ENCODE measurements at places on chromosomes 2 and 18. TPM values are rescaled to one million over a fixed set of nuclear protein-coding genes. Genes with fewer than 3 reads are reported as not detected.

DNA sequence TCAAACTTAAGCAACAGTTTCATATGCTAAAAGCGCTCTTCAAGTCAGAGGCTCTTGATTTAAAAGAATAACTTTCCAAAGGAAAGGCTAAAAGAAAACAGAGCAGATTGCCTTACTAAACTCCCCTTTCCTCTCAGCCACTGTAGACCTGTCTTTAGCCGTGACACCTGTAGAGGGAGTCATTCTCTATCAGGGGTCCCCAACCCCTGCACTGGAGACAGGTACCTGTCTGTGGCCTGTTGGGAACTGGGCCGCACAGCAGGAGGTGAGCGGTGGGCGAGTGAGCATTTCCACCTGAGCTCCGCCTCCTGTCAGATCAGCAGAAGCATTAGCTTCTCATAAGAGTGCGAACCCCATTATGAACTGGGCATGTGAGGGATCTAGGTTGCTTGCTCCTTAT is 9.6 kb downstream of the SLC14A1 start:
- H3K27me3 ChIP-seq: no peaks in the 10 kb centered on the region
- no peak for DNase-seq
- no peak overlapping the region for H3K4me3 ChIP-seq
- H3K36me3 ChIP-seq: no peaks in the 10 kb centered on the region
- H3K4me1 ChIP-seq: no peaks in the 10 kb centered on the region

Gene REG1B
- 4.9 TPM for total RNA-seq

DNA sequence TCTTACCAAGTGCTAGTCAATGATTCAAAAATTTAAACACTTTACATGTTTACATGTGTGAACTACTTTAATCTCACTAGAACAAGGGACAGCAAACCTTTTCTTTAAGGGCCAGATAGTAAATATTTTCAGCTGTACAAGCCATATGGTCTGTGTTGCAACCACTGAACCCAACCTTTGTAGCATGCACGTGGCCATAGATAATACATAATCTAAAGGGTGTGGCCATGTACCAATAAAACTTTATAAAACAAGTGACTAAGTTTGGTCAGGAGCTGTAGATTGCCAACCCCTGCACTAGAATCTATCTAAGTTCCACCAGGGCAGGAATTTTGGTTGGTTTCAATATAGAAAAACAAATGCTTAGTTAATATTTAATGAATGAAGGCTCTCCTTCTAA is 18.4 kb upstream of the SPRED2 start:
- H3K36me3 ChIP-seq: no peaks in the 10 kb centered on the region
- H3K27me3 ChIP-seq: no peaks in the 10 kb centered on the region
- H3K4me3 ChIP-seq: no peak overlapping the region
- no peaks in the 10 kb centered on the region for H3K4me1 ChIP-seq
- DNase-seq: no peak

DNA sequence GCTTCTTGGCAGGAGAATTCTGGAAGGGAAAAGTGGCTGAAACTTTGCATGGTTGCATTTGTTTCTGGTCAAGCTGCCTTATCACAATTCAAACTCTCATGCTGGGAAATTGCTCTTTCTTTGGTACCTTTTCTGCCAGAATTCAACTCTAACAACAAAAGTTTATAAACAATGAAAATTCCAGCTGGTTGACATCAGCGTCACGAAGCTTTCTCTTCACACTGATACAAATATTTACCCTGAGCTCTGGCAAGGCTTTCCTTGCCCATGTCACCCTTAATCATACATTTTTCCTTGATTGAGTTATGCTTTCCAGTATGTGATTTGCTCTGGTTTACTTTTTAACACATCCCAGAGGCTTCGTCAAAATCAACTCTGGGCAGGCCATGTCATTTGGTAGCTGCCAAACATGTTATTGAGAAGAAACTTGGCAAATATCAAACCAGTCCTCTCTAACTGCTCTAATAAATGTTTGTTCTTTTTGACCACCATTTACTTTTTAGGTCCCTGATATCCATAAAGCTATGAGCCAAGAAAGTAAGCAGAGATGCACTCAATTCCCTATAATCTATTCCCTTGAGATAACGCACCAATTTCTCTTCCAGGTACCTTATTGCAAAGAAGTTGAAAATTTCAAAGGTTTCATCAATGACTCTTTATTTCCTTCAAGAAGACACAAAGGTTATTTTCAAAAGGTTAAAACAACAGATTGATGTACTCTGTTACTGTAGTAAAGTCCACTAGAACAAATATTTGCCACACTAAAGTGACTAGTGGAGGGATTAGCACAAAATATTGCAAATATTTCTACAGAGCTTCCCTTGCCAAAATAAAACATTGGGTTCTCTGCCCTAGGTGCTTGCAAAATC is 1241.1 kb upstream of the ZEB2 start:
- no peak overlapping the region for H3K4me3 ChIP-seq
- H3K4me1 ChIP-seq: no peaks in the 10 kb centered on the region
- DNase-seq: no peak
- no peaks in the 10 kb centered on the region for H3K36me3 ChIP-seq

GRCh38 chr2:88254437-88255091 is 84.4 kb downstream of the THNSL2 start:
- H3K27ac ChIP-seq: no peak overlapping the region
- no peak for DNase-seq
- no peak overlapping the region for H3K4me3 ChIP-seq

Measured in T-cell (primary cell).